Left hindlimb (tissue), 1 donor: ENCODE measurements at places on chromosomes 2 and 18.

DNA sequence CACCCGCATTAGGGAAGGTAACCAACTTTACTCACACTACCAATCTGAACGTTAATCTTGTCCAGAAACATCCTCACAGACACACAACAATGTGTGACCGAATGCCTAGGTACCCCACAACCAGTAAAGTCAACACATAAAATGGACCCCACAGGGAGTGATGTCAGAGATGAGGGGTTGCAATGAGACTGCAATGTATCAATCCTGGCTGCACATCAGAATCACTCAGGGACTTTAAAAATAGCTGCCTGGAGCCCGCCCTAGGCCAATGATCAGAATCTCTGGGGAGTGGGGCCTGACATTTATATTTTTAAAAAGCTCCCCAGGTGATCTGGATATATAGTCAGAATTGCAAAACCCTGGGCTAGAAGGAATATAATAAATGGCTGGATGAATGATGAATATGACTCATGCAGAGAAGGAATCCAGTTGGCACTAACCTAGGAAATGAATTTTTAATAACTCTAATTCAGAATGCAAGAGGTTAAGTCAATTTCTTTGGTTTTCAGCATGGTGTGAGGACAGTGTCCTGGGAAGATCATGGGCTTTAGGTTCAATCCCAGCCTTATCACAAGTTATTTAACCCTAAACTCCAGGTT lies 92.8 kb downstream of the COLEC12 start:
- DNase-seq, result no peak

GRCh38 chr2:152825834-152826233 lies 107.4 kb downstream of the ARL6IP6 start:
- no peak for DNase-seq

- no peak for DNase-seq
Observed at GRCh38 chr2:184137955-184138354, 460.4 kb upstream of the ZNF804A start.

GRCh38 chr2:24456599-24457556 lies 34.2 kb upstream of the NCOA1 start:
- DNase-seq, result peak; percentile 45

DNA sequence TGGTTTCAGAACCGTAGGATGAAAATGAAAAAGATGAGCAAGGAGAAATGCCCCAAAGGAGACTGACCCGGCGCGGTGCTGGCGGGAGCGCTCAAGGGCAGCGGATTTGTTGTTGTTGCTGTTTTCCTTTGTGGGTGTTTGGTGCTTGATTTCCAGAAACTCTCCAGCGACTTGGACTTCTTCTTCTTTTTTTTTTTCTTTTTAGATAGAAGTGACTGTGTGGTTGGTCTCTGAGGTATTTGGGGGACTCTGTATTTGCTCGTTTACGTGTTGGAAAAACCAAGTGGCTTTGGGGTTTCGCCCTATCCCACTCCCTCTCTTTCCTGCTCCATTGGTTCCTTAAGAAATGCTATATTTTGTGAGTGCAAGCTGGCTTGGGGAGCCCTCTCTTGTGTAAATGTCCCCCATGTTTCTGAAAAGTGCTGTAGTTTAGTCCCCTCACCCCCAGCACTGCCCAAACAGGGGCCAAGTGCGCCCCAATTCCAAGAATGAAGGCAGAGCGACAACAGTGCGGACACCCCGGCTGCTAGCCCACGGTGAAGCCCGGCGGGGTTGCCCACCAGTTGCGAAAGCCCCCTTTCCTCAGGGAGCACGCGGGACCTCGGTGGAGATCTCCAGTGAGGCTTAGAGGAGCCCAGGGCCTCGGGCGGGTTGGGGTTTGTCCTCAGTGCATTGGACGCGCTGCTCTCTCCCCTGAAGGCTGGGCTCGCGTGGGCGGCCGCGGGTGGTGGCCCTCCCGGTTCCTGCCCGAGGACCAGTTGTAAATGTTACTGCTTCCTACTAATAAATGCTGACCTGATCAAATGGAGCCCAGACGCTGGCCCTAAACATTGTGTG lies 1.8 kb downstream of the HOXD9 start:
- peak; percentile 32 for DNase-seq

GRCh38 chr2:24085200-24085489 lies 511 bp upstream of the TP53I3 start:
- no peak for DNase-seq
